Stimulated activated CD8-positive, alpha-beta memory T cell treated with anti-CD3 and anti-CD28 coated beads, Interleukin-2, amount 100 ng/mL, for 1 hour (primary cell): ENCODE measurements at places on chromosomes 1 and 21.

- no peak for DNase-seq
Measured at GRCh38 chr1:909861-910310, 13.8 kb upstream of the SAMD11 start.

DNA sequence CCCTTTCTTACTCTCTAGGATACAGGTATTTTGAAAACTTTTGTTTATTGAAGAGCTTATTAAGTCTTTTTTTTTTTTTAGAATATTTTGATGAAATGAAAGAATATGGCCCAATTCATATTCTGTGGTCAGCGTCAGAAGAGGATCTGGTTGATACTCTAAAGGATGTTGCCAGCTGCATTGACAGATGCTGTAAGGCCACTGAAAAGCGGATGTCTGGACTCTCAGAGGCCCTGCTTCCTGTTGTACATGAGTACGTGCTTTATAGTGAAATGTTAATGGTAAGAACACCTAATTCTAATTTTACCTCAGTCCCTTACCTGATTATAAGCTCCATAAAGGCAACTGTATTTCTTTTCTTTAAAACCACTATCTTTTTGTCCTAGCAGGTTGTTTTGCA, 37.1 kb downstream of the SNX7 start:
- DNase-seq = no peak

DNA sequence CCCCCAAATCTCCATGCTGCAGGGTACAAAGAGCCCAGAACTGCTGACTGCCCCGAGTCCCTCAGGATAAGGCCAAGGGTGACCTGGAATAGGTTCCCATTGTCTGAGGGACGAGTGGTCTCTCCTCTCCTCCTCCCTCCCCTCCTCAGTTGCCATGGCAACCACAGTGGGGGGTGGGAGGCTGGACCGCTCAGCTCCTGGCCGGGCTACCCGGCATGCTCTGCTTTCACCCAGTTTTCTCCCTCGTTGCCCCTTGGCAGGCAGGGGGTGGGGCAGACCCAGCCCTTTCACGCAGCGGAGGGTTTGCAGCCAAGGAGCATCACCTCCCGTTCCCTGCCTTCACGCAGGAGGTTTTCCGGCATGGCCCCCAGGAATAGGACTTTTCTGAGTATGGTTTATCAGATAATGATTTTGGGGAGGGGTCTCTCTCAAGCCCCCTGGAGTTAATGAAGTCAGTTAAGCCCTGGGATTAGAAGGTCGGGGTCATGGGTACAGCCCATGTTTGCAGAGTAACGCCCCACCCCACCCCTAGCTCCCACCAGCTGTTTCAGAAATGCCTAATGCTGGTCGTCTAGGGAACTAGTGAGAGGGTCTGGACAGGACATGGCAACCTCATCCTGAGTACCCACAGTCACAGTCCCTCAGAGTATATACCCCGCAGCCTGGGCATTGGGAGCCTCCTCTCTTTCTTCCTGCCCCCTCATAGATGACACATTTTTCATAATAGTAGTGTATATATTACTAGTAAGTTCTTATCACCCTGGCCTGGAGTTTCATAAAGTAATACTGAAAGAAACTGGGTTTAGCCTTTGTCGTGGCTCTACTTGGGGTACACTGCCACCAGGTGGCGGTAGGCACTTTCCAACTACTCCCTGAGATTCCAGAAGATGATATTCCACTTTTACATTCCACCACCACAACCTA, 20.7 kb downstream of the C1QB start:
- DNase-seq = no peak

GRCh38 chr1:208171616-208172422, 72.4 kb downstream of the PLXNA2 start:
- DNase-seq = no peak

DNA sequence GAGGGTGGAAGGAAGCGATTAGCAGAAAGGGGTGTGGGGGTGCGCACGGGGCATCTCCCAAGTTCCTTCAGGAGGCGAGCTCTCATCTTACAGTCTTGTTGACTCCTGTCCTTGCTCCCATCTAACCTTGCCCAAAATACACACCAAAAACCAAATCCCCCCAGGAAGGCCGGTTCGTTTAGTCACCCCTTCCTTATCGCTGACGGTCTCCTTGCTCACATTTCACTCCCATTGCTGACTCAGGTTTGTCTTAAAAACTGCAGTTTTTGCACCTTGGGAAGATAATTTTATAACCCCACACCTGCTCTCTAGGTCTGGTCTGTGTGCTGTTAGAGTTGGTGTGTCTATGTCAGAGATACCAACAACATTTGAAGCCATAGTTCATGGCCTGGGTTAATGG, 68.1 kb upstream of the F3 start:
- no peak for DNase-seq

DNA sequence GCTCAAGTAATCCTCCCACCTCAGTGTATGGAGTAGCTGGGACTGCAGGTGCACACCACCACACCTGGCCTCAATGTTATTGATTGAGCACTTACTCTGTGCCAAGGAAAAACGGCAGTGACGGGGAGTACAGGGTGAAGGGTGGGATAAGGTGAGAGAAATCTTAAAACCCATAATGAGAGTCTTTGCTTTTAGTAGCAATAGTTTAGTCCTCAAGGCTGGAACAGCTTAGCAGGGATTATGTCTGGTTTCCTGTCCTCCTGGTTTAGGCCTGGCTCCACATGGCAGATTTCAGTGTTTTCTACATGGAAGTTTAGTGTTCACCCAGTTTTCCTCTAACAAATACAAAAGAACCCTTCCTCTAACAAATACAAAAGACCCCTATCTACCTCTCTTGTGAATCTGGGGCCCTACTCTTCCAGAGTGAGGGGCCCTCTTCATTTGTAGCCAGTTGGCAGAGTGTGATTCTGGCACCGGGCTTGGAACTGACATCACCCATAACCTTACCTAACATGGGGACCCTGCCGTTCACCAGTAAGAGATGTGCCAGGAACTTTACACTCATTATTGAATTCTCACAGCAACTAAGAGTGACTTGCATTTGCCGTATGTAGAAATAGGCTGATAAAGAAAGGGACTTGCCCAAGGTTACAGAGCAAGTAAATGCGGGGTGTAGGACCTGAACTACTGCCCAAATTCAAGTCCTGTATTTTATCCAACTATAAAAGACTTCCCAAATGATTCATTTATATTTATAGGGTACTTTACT, 6.9 kb downstream of the ZNF691 start:
- no peak for DNase-seq

- DNase-seq = no peak
Measured at GRCh38 chr1:233549917-233550316, 64.0 kb upstream of the KCNK1 start.
